ENCODE measurements at places on chromosomes 5 and 9.
A peak's percentile ranks its signal among the peaks of the same experiment; 100 is the strongest.

GRCh38 chr9:133154097-133154989 lies 9.4 kb downstream of the GBGT1 start:
- DNase-seq, result no peak

- DNase-seq, result no peak
Observed at GRCh38 chr5:65530904-65531303, 32.1 kb downstream of the CENPK start.

DNA sequence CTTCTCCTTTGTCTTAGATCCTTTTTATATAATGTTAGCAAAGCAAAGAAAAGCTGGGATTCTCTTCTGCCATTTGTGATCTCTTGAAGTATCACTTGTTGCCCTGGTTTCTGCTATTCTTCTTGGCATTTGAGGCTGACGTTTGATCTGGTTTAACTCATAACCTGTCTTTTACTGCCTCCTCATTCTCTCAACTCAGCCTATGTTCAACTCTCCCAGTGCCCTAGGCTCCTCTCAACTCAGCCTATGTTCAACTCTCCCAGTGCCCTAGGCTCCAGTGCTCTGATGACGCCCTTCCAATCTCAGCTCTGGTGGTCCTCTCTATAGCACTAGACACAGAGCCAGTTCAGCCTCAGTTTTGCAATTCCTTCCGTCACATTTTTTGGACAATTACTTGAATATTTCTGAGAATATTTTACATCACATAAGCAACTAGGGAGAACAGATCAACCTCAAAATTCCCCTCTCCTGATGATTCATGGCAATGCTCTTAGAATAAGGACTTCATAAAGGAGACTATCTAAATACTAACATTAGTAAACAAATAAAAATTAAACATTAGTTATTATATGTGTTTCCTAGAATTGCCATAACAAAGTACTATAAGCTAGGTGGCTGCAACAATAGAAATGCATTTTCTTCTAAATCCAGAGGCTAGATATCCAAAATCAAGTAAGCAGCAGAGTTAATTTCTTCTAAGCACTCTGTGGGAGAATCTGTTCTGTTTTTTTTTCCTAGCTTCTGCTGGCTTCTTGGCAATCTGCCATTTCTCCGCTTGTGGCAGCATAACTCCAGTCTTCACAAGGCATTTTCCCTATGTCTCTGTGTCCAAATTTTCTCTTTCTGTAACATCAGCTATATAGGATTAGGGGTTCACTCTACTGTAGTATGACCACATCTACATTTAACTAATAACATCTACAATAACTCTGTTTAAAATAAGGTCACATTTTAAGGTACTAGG lies 662.1 kb upstream of the FTMT start:
- no peak for DNase-seq

- DNase-seq, result no peak
Observed at GRCh38 chr9:14565352-14566016, 127.7 kb downstream of the ZDHHC21 start.

DNA sequence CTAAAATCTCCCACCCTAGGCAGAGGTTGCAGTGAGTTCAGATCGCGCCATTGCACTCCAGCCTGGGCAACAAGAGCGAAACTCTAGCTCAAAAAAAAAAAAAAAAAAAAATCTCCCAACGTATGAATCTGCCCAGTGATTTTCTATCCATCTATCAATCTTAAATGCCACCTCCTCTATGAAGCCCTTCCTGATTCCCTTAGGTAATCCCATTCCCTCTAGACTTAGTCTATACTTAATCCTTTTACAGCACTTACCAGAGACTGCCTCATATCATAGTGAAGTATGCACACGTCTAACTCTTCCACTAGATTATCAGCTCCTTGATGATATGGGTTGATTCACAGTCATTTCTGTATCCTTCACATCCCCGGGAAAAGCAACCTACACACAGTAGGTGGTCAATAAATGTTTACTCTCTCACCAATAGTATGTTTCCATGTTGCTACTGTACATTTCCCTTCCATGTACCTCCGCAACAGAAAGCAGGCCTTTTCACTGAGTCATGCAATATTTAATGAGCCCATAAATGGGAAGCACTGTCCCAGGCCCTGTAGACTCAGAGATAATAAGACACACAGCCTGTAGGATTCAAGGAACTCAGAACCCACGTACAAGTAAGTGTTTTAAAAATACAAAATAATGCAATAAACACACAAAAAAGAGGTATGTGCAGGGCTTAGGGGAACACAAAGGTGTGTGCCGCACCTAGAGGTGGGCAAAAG lies 1.2 kb downstream of the DROSHA start:
- no peak for DNase-seq

- DNase-seq, result no peak
Observed at GRCh38 chr9:33239921-33240320, at the start of gene SPINK4. Gene SPINK4 (plus strand): TSS chr9:33240167. CDS start chr9:33240209, 42 bp downstream.

DNA sequence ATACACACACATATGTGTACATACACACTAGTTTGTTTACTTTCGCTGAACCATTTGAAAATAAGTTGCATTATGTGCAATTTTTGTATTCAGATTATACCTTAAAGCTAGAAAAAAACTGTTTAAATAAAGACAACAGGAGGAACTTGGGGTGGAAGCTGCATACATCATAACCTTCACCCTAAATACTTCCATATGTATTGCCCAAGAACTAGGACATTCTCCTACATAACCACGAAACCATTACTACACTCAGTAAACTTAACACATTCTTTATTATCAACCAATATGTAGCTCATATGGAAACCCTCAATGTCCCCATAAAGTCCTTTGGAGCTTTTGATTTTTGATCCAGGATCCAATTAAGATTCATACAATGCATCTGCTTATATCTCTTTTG lies 83.3 kb downstream of the GIN1 start:
- no peak for DNase-seq

DNA sequence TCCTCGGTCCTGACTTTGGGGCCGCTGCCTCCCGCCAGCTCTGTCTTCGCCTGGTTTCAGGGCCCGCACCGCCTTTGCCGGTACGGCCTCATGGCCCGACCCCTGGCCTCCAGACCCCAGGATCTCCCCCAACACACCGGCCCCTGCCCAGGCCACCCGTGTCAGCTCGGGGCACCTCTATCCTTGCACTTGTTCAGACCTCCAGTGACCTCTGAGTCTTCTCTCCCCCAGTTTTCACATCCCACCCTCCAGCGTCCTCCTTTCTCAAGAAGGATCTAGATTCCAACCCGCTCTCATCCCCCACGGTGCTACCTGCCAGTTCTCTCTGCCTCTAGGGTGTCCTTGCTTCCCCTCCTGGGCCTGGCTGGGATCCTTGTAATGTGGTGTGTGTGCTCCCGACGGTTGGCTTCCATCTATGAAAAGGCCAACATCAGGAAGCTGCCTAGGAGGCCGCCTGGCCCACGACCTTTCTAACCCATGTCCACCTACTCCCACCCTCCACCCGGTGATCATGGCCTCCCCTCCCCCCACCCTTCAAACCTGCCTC lies 61.1 kb downstream of the SPATA31C2 start:
- DNase-seq, result no peak

DNA sequence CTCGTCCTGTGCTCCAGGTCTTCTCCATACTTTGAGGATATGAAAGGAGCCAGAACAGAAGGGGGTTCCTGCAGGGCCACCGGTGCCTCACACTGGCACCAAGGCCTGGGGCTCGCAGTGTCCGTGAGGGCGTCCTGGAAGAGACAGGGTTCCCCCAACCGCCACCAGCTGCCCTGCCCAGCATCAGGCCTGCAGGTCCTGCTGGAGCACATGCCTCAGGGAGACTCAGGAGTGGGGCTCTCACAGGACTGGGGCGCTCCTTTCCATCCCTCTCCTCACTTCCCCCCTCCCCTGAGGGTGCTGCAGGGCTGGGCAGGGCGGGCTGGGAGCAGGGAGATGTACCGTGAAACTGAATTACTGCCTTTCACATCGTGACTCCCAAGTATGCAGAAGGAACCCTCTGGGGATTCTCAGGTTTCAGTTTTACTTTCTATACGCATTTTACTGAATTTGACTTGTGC lies 31.7 kb downstream of the CEP72 start:
- no peak for DNase-seq

DNA sequence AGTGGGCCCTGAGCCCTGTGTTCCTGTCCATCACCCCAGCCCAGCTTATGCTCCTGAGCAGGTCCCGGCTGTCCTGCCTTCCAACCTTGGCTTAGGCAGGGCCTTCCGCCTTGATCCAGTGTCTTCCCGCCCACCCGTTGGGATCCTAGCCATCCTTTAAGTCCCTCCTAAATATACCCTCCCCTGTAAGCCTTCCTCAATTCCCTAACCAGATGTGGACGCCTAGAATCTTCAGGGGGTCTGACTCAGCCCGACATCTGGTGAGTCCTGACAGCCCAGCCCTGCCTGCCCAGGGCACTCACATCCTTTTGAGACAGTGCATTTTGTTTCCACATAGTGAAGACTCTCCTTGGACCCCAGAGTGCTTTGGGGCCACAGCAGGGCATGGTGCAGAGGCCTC lies 23.7 kb downstream of the SLC6A7 start:
- DNase-seq, result no peak

- no peak for DNase-seq
Observed at GRCh38 chr5:94856257-94856800, 237.9 kb downstream of the SLF1 start.

DNA sequence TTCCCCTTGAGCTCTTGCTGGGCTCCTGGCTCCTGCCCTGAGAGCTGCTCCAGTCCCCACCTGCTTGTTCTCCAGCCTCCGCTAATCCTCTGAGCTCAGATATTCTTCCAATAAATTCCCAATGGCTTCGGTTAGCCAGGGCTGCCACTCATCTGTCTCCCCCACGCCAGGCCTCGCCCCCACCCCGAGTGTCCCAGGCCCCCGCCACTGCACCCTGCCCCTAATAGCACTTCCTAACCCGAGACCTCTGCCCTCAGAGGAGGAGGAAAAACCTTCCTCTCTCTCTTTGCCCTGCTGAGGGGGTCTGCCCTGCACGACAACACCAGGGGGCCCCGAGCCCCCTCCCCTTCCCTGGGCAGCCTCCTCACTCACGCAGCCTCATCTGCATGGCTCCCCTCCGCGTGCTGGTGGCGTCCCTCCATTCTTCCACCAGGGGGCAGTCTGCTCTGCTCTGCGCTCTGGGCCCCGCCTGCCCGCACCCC lies 5.4 kb upstream of the LCN15 start:
- peak; percentile 53 for DNase-seq

- no peak for DNase-seq
Observed at GRCh38 chr5:179209359-179210150, 135.7 kb downstream of the ADAMTS2 start.

DNA sequence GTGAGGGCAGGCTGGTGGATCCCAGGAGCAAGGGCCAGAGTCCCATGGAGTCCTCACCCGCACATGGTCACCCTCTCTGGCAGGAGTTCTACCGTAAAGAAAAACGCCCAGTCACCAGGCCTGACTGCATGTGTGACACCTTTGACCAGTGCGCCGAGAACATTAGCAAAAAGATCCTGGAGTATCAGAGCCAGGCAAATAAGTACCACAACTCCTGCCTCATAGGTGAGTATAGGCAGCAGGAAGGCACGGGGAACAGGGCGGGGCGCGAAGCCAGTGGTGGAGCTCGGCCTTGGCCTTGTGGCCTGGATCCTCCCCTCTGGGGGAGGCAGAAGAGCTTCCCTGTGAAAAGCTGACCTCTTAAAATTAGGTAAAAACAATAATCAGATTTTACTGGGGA lies 45.4 kb upstream of the TDRD7 start:
- DNase-seq, result no peak

DNA sequence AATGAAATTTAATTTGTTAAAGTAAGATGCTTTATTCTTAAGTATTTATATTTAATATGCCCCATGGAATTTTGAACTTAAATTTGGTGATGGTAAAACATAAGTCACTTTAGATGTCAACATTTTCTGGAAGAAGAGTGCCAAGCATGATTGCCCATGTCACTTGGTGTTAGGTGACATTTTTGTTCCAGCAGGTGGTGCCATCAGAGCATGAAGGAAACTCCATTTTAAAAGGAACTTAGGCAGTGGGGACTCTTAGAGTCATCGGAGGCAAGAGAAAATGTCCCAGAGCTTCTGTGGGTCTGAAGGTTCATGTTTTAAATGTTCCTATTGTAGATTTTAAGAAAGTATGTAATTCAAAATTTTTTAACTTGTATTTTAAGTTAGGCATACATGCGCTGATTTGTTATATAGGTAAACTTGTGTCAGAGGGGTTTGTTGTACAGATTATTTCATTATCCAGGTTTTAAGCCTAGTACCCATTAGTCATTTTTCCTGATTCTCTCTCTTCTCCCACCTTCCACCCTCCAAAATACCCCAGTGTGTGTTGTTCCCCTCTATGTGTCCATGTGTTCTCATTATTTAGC lies 789.3 kb downstream of the SEMA5A start:
- DNase-seq, result no peak

DNA sequence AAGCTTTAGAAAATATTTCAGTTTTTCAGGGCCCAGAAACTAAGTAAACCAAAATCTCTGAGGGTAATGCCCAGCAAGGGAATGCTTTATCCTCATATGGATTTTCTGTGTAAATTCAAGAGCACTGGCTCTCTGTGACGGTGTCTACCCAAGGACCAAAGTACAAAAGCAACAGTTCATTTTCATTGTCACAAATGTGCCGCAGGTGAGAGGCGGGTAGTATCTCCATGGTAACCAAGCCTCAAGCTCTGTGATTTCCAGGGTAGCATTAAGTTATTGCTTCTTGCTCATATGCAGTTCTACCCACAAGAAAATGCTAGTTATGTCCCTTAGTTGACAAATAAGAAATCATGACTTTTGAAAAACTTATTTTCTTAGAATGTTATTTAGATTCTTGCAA lies 164.3 kb downstream of the MTRR start:
- DNase-seq, result no peak

GRCh38 chr5:56585461-56585860 lies 229.9 kb upstream of the MAP3K1 start:
- DNase-seq, result no peak

All from activated CD4-positive, alpha-beta T cell treated with anti-CD3 and anti-CD28 coated beads for 24 hours (primary cell).